Fibroblast of lung (primary cell): ENCODE measurements at places on chromosomes 2 and 18. TPM values are rescaled to one million over a fixed set of nuclear protein-coding genes. Genes with fewer than 3 reads are reported as not detected.

Gene STAM2
- polyA plus RNA-seq, result 30.5 and 44.2 TPM in 2 replicates

Gene ITPRIPL1
- polyA plus RNA-seq, result 2.0 and 2.6 TPM in 2 replicates

GRCh38 chr18:40108596-40108995 lies 1846.4 kb upstream of the PIK3C3 start:
- no peak for DNase-seq

DNA sequence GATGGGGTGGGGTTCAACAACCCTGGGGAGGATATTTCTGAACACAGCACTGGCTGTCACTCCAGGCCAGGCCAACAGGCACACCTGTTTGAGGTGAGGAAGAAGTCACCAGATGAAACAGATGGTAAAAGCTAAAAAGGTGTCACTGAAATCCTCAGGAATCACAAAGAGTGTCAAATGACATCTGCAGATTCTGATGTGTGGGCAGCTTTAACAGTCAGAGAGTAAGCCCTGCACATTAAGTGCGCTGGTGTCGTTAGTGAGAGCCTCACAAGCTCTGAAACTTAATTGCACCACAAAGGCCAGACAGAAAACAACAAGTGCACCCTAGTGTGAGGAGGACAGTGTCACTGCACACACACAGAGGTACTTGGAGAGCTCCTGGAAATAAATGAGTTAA lies 13.6 kb downstream of the FLACC1 start:
- DNase-seq, result no peak

Gene CCL20
- 0.23 TPM in 1 of 2 replicates, not detected in the other for polyA plus RNA-seq

Gene CRACDL
- not detected in 2 replicates for polyA plus RNA-seq

- no peak for DNase-seq
Observed at GRCh38 chr18:56576826-56577573, 61.4 kb downstream of the TXNL1 start.

GRCh38 chr2:54964271-54964670 lies 86.0 kb downstream of the RTN4 start:
- DNase-seq, result peak; percentile 43

GRCh38 chr2:136127356-136127755 lies 9.4 kb upstream of the CXCR4 start:
- DNase-seq, result no peak

DNA sequence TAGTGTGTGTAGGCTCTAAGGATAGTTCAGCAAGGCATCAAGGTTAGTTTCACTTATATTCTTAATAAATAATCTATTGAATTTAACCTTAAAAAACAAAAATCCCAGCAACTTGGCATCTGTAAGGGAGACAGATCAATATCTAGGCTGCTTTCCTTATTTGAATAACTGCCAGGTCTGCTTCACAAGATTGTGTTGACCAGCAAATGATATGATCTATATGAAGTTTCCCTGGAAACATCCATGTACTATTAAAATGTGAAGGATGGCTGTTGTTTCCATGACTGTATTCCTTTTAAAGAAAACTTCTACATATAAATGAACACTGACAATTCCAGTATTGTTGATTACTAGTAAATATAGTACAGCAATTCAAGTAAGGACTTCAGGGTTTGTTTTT lies 109.4 kb downstream of the SPTBN1 start:
- no peak for DNase-seq

GRCh38 chr2:161076936-161077335 lies 83.3 kb upstream of the TANK start:
- DNase-seq, result no peak

Gene EFR3B
- polyA plus RNA-seq, result 0.03 and 0.24 TPM in 2 replicates

DNA sequence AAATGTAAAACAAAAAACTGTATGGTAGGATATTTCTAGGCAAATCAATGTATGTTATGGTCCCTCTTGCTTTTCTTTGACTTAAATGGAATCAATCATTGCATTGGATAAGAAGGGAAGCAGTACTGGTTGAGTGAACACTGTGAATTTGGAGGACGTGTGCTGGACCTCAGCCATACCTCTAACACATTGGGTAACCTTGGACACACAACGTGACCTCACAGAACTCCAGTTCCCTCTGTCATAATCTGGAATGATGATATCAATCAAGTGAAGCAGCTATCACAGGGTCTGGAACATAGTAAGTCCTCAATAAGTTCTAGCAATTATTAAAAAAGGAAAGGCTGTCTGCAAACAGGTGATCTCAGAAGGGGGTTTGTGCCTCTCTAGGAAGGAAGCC lies 474.9 kb upstream of the TCF4 start:
- no peak for DNase-seq

Gene TTR
- not detected in 2 replicates for polyA plus RNA-seq

GRCh38 chr2:38505779-38506178 lies 96.9 kb downstream of the HNRNPLL start:
- no peak for DNase-seq

- DNase-seq, result no peak
Observed at GRCh38 chr18:23936381-23936958, 78.1 kb upstream of the TTC39C start.

DNA sequence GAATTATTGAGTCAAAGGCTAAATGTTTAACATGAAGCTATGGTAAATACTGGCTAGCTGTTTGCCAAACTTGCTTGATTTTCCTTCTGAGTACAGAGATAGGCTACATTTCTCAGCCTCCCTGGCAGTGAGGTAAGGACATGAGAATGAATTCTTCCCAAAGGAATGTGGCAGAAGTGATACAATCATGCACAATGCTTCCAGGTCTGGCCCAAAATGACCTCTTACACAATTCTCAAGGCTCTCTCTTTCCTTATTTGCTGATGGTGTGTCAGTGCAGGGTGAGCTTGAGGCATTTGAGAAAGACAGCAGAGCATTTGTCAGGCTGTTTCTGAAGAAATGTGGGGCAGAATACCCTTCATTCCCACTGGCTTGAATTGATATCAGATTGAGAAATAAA lies 95.6 kb upstream of the NABP1 start:
- peak; percentile 46 for DNase-seq

DNA sequence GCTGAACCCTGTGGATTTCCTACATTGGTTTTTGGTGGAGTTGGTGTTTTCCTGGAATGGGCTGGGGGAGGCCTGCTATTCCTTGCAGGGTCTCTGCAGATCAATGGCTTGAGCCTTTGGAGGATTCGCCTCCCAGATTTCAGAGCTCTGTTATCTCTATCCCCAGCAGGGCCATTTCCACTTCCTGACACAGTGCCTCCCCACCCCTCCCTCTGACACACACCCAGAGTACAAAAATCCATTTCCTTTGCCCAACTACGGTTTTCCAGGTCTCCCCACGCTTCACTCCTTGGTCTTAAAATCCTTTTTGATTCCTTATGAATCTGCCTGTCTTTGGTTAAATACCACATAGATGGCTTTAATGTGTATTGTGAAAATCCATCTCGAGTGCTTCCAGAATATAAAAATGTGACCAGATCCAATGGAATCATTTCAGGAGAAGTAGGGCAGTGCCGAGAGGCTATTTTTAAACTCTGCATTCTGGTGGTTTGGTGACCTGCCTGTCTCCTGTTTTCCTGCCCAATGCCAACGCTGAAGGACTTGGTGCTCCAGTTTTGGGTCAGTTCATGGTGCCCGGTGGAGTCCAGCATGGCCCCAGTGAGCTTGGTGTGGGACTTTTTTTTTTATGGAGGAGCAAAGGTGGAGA lies 60.9 kb downstream of the ARL4C start:
- no peak for DNase-seq

DNA sequence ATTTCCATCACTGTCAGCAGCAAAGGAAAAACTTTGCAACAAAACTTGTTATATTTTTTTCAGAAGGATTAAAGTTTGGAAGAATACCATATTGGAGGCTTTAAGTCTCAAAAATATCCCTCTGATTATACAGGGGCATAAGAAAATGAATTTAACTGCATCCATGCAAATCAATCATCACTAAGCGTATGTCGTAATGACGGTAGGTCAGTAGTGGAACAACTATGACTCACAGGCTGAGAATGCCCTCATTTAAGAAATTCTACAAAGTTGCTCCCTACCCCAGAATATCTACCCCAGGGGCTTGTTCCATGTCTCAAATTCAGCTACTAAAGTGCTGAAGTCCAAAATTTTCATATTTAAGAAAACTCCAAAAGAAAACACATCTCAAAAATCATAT lies 12.5 kb upstream of the NAB1 start:
- peak; percentile 82 for DNase-seq

DNA sequence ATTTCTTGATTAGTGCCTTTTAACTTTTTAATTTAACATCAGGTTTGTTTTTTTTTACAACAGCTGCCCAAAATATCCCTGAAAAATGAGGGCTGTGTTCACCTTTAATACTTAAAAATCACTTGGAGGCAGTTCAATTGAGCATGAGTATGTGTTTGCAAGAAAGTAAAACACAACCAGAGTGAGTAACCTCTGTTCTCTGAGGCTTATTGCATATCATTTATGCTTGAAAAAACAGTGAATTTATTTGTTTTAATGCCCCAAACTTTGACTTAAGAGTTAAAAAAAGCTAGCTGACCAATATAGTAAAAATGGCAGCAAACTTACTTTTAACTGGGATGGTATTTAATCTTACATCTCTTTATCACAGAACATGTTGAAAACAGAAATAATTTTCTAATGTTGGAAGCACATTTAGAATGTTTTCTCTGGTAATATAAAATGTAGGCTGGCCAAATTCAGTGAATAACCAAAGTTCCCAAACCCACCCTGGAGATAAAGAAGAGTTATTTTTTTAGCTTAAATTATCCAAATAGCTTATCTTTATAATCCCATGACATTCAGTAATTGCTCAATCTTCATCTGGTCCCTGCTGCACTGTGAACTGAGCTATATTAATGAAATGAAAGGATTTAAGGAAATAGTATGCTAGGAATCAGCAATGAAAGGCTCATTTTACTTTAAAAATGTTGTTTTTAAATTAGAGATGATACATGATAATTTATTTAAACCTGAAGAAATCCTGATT lies 24.8 kb upstream of the EFEMP1 start:
- DNase-seq, result peak; percentile 59

GRCh38 chr18:3171631-3172030 lies 48.1 kb downstream of the MYOM1 start:
- no peak for DNase-seq

DNA sequence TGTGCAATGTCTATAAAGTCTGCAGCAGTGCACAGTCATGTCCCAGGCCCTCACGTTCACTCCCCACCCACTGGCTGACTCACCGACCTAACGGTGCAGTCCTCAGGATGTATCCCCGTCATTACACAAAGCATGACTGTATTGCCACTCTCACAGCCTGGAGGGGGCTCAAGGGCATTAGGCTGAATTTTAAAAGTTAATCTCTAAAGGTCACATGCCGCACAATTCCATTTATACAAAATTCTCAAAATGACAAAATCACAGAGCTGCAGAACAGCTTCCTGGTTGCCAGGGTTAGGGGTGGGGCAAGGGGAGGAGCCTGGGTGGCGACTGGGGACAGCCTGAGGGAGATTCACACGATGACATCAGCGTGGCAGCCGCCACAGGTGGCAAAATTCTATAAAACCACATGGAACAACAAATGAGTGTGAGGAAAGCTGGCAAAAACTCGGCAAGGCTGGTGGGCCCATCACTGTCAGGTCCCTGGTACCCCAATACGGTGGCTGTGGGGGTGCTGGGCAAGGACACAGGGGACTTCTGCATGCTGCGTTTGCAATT lies 97.6 kb downstream of the NDUFA10 start:
- DNase-seq, result peak; percentile 75

DNA sequence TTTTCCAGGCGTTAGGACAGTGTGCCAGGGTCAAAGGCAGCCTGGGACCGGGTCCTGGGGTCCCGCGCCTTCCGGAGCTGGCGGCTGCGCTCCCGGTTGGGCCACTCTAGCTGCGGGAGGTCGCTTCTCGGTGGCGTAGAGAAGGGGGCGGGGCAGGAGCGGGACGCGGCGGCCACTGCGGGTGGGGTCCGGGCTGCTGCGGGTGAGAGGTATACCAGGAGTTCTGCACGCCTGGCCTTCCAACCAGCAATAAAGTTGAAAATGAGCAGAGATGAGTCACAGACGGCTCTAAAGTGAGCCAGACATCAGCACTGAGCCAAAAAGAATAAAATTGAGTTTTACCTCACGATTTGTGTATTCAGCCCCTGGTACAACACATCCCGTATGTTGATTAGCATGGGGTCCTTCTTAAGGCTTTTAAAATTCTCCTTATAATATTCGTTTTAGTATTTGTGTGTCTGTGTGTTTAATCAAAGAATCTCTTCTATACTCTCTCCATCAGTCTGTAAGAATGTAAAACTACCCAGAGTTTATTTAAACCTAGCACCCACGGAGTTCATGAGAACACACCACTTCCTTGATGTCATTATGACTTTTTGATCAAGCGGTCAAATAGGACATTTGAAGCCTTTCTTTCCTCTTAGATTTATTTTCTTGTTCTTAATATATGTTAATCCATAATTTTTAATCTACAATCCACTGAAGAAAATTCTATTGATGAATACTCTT lies at the start of gene C1GALT1C1L:
Gene C1GALT1C1L, minus strand, starts transcription at position 108 of the 729 bp plus-strand sequence. Its CDS starts 107 bp downstream, at position 1.
- peak; percentile 60 for DNase-seq

- peak; percentile 39 for DNase-seq
Observed at GRCh38 chr2:71934595-71935261, 212.9 kb downstream of the CYP26B1 start.

Gene OBSL1
- 15.2 and 24.7 TPM in 2 replicates for polyA plus RNA-seq

DNA sequence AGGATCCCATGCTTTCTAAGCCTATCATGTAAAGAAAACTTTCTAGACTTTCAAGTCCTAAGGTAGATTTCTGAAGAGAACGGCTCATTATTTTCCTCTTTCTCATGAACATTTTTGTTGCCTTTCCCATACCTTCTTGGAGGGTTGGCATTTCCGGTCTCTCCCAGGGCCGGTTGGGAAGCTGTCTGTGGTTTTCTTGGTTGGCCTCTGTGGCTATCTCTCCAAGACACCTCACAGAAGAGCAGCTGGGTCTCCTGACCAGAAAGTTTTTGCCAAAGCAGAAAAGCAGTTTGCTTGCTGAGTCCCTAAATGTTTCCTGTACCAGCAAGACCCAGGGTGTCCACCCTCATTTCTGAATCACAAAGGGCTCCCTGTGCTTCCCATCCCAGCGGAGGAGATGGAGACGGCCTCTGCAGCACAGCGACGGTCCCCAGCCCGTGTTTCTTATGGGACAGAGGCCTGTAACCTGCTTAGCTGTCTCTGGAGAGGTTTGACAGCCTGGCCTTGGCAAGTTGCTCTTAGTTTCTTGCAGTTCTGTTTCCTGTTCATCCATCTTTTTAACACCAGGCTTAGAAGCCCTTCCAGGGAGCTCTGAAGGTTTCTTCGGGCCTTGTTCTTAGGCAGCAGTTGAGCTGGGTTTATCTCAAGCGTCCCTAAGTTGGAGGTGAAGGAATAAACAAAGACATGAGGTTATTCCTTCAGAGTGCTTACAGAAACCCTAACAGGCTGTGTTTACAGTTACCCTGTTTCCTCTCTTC lies 39.8 kb downstream of the GREB1 start:
- DNase-seq, result peak; percentile 14

- DNase-seq, result no peak
Observed at GRCh38 chr2:2098458-2099167, 232.5 kb downstream of the MYT1L start.

Gene ALK
- polyA plus RNA-seq, result 0.01 and 0.02 TPM in 2 replicates

Gene ATP9B
- 10.5 and 11.2 TPM in 2 replicates for polyA plus RNA-seq

Gene CPLX4
- not detected in 2 replicates for polyA plus RNA-seq

Gene RND3
- 363 and 403 TPM in 2 replicates for polyA plus RNA-seq

Gene DNAJC5G
- not detected in 2 replicates for polyA plus RNA-seq

Gene LINC00305
- not detected in 2 replicates for polyA plus RNA-seq

Gene TLX2
- not detected in 2 replicates for polyA plus RNA-seq
